ENCODE measurements at places on chromosomes 6 and 20.

- DNase-seq: no peak
These were observed 43.3 kb upstream of the CLIC5 start for GRCh38 chr6:46058951-46059350.

DNA sequence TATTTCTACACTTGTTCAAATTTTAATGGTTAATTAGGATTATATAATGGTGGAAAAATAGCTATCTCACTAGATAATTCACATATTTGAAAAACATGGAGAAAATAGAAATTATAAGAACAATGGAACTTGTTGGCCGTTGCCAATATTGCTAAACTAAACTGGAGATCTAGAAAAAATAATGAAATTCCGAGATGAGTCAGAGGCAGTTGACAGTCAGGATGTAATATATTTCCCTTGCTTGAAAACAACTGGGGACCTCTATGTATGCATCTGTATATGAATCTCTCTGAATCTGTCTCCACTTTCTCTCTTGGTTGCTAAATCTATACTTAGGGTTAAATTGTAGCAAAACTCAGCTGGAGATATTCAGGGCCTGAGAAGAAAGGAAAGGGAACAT, 1108.2 kb upstream of the GJE1 start:
- no peak for DNase-seq

DNA sequence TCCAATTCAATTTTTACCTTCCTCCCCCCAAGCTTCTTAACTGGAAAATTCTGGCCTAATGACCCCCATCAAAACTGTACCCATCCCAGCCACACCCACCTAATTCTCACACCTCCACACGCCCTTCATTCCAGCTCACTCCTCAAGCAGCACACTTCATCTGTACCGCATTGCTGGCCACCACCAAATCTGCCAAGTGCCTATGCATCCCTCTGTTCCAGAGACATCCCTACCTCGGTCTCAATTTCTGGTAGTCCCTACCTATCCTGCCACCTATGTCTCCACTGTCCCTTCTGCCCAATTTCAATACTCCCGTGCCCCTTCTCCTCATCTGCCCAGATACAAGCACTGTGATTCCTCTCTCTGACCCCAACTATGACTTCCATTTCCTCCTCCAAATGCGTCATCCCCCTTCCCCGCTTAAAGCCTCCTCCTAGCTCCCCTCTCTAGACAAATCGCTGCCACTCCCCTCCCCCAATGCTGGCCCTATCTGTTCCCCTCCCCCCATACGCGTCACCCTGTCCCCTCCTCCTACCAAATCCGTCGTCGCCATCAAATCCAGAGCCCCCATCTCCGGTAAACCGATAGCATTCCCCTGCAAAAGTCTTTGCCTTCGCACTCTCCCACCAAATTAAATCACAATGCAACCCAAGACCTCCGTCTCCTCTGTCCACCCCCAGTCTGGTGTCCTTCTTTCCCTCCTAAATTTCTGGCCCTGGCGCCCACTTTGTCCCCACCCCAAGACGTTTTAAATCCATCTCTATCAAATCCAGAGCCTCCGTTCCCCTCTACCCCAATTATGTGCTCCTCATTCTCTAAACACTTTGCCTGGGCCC, 1.2 kb downstream of the MTCH1 start:
- peak; percentile 29 for DNase-seq

GRCh38 chr6:159130846-159131245, 38.4 kb upstream of the FNDC1 start:
- DNase-seq: no peak

- DNase-seq: no peak
These were observed 96.3 kb downstream of the LAMP5 start for GRCh38 chr20:9610665-9611064.

GRCh38 chr20:36335206-36335870, 29.2 kb downstream of the DLGAP4 start:
- no peak for DNase-seq

DNA sequence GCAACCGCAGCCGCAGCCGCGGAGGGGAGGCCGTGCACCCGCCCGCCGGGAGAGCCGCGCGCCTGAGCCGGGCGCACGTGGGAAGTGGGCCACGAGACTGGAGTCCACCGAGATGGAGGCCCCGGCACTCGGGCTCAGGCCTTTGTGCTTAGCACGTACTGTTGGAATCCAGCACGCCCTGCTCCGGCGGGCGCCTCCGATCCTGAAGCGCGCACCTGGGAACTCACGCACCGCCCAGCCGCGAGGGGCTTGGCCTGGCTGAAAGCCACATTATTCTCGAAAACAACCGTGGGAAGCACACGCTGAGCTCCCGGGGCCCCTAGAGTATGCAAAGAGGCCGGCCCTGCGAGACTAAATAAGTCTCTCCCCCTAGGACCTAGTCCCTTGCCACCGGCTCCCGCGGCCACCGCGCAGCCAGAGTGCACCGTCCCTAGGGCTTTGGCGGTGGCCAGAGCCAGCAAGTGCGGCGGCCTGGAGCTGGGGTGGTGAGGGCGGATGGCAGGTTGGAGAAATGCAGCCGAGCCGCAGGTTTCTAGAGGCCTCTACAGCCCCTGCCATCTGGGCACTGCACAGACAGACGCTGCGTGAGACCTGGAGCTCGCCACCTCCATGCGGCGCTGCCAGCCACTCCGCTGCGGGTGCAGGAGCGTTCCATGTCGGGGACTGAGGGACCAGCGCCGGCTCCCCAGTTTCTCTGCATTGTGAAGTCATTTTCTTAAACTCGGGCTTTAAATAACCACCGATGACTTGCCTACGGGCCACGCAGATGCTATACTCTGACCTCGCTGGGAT, 42.0 kb upstream of the LY86 start:
- peak; percentile 93 for DNase-seq

DNA sequence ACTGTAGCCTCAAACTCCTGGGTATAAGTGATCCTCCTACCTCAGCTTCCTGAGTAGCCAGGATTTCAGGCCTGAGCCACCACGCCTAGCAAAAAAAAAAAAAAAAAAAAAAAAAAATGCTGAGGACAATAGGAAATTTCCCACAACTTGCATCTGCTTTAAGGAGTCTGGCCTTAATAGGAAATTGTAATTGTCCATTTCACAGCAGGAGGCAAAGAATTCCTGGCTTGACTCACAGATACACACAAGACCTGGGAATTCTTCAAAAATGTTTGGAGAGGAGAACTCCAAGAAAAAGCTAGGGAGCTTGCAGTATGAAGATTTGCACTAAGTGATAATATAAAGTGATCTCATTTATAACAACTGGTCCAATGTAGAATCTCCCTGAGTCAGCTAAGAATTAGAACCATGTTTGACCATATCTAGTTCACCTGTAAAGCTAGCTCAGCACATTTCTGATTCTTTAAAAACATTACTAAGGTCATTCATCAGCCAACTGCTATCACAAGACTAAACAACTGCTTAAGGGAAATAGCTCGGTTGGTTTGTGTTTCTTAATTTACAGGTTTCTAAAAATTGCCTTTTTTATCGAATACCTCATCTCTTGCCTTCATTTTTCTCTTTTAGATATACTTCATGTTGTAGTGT, 80.2 kb upstream of the SLC2A12 start:
- no peak for DNase-seq

GRCh38 chr20:24568842-24569241, 99.4 kb downstream of the SYNDIG1 start:
- DNase-seq: no peak

- DNase-seq: no peak
These were observed 687.9 kb upstream of the CITED2 start for GRCh38 chr6:140062043-140063020.

DNA sequence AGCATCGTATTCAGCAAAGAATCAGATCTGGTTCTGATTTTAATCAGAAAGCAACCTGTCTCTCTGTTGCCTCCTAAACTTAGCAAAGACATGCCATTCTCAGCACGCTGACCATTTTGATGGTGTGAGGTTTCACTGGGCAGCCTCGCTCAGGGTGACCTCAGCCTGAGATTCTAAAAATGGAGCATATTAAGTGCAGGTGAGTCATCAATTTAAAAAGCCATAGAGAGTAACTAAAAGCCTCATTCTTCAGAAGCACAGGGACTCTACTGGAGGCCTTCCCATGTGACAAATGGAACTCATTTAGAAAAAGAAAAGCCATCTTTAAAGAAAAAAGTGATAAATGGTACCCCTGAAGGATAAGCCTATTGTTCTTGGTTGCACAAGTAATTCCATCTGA, 91.3 kb downstream of the FILIP1 start:
- DNase-seq: no peak

- no peak for DNase-seq
These were observed 536 bp downstream of the ZFP57 start for GRCh38 chr6:29680416-29680815.

DNA sequence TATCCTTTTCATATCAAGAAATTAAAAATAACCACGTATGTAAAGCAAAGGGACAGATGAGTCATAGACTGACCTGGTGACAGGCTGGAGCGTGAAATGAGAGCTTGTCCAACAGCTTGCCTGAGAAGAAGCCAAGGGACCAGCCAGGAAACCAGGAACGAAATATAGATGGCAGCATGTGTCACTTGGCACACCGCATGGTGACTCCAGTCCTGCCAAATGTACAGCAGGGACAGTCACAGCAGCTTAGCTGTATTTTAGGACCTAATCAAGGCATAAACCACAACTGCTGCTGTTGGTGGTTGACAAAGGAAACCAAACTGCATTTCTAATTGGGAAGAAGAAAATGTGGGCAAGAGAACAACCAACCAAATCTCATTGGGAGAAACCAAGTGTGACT, 755.0 kb downstream of the TFAP2A start:
- DNase-seq: no peak

GRCh38 chr6:30600451-30600961, 16.5 kb downstream of the PPP1R10 start:
- DNase-seq: no peak

- DNase-seq: no peak
These were observed 223.8 kb downstream of the HAO1 start for GRCh38 chr20:7716286-7716972.

DNA sequence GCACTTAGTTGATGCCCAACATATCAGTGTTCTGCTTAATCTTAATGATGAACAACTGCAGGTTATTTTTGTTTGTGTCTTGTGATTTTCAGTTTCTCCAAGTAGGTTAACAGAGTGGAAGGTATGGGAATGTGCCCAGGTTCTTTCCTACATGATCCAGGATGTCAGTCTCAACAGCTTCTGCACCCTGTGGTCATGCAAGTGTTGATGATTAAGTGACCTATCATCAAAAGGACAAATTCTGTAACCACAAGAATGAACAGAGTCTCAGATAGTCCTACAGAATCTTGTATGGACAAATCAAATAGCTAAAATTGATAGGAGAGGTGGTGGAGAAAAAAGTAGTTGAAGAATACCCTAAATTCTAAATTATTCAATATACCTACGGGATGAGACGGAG, 26.1 kb downstream of the MAN1A1 start:
- no peak for DNase-seq

DNA sequence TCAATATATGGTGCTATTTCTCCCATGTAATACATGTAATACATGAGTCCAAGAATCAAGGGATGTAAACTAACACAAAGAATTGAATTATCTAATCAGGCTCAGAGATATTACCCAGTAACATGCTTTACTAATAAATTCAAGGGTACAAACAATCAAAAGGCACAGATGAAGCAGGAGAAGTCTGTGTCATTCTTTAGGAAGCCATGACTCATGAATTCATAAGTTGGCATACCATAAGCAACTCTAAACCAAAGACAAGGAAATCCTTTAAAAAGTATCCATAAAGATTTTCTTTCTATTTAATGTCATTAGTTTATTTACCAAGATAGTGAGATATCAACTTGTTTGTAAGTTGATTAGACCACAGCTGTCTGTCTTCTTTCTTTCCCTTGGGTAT, 446.0 kb upstream of the IMPG1 start:
- no peak for DNase-seq

DNA sequence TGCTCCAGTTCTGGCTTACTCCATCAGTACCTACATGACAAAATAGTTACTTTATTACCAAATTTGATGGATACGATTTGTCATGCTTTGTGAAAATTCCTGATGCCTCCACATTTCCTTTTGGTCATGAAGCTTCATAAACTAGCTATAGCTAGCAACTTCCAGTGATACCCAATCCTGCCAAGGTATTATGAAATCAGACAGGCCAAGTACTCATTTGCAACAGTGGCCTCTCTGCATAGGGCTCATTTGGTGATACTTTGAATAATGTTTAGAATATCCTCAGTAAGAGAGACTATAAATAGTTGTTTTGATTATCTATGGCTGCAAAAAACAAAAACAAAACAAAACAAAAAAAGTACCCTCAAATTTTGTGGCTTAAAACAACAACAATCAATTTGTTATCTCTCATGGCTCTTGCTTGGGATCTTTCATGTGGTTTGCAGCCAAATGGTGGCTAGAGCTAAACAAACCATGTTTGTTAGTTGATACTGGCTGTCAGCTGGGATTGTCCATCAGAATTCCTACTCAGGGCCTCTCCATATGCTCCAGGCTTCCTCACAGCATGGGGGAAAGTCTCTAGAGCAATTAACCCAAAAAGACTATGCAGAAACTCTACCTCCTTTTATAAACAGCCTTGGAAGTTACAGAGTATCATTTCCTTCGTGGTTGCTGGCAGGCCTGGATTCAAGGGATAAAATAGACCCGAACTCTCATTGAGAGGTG, 10.1 kb upstream of the PRL start:
- DNase-seq: no peak

DNA sequence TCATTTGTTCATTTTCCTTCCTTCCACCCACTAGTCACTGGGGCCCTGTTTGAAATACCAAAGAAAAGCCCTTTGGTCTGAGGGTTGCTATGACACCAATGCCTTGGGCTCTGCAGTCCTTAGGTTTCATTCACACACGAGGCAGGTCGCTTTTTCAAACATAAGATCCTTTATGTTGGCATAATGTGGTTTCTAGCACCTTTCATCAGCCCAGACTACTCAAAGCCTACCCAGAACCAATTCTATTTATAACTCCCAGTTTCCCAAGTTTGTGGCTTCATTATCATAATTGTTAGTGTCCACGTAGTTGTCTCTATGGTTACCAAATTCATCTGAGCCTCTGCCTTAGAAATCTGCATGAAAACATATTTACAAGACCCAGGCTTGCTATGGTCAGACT, 6.6 kb upstream of the TP53RK start:
- no peak for DNase-seq

DNA sequence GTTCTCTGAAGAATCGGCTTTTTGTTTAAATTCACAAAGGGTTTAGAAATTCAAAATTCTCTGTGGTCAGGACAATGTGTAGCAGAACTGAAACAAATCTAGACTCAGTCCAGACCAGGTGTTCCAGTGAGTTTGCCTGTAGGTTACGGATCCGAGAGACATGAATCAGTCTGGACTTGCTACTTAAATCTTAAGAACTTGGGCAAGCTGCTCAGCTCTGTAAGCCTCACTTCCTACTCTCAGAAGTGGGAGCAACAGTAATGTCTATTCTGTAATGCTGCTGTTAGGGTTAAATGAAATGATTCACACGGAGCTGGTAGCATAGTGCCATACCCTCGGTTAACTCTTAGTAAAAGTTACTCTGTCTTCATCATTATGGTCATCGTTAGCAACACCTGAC, 37.7 kb downstream of the HECA start:
- DNase-seq: no peak
